ENCODE measurements at places on chromosomes 2 and 18.
A peak's percentile ranks its signal among the peaks of the same experiment; 100 is the strongest.

DNA sequence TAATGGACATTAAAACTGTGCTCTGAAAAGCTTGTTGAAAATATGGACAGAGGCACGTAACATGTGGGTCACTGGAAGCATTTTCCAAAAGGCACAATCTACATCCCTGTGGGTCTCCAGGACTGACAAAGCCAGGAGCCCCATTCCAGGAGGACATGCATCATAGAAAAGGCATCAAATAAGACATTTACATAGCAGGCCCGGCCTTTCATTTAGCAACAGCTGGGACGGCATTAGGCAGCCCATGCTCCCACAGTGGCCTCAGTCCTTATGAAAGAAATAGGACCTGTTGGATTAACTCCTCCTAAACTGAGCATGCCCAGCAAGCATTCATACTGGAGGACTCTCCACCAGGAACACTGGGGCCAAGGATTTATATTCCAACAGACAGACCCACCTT lies 72.2 kb downstream of the TWIST2 start:
- no peak for DNase-seq

GRCh38 chr2:8685697-8686358 lies 4.0 kb downstream of the ID2 start:
- DNase-seq, result peak; percentile 77

DNA sequence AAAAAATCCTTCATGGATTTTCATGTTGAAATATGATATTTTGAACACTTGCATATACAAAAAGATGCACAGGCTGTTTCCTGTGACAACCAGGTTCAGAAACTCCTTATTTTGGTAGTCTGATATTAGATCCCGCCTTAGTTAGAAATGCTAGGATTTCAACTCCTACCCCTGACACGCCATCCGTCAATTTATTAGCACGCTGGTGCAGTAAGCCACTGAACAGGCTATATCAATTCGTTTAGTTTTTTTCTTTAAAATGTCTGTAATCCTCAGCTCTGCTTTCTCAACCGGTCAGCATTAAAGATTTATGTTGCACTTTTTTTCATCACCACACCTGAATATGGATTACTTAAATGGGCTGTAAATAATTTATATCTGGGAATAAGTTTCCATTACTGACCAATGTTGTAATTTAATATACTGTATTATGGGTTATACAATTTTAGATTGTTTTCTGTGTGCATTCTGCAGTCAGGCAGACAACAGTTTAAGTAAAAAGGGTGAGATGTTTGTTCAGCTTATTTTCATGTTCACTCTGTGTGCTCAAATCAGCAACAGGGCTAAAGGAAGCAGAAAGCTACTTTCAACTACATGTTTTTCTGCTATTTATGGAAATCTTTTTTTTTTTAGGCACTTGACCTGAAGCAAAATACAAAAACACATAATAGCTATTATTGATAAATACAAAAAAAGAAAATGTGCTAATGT lies 227.7 kb downstream of the ARHGAP15 start:
- DNase-seq, result no peak

- DNase-seq, result peak; percentile 45
Measured at GRCh38 chr2:177551989-177552421, 159.4 kb downstream of the AGPS start.

DNA sequence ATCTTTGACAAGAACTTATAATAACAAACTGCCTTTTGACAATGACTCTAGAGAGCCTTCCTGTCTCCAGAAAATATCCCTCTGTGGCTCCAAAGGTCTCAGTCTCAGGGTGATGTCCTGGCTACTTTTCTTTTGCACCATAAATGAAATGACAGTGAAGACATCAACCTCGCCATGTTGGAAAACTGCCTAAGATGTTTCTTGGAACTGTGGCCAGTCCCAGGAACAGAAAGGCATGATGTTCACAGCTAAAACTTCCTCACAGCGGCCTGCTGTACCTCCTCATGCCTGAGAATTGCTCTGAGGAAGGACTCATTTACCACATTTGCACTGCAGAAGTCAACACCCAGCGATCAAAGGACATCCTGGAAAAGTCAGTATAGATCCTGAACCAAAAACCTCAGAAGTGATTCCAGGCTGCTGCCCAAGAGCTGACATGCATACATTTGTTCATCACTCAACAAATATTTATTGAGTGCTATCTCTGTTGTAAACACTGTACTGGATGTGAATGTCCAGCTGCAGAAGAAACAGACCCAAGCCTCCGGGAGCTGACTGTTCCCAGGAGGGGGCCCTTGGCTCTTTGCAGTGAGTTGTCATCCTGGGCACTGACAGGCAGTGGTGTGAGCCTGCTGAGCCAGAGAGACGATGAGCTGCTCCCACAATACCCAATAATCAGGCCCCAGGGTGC lies 64.3 kb upstream of the ACSL3 start:
- no peak for DNase-seq

DNA sequence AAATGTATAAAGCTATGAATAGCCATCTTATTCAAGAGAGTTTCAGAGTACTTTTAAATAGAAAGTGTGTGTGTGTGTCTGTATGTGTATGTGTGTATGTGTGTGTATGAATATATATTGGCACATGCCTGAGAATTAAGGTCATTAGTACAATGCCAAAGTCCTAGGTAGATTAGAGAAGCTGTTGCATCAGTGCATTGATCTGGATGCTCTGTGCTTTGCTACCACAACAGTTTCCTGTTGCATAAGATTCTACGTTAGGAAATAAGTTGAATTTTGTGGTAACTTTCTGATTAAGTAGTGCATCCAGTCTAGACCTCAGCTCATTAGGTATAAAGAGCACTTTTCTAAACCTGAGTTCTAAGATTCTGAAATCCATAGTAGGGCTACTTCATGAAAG lies 1102.8 kb upstream of the KLHL29 start:
- peak; percentile 11 for DNase-seq

DNA sequence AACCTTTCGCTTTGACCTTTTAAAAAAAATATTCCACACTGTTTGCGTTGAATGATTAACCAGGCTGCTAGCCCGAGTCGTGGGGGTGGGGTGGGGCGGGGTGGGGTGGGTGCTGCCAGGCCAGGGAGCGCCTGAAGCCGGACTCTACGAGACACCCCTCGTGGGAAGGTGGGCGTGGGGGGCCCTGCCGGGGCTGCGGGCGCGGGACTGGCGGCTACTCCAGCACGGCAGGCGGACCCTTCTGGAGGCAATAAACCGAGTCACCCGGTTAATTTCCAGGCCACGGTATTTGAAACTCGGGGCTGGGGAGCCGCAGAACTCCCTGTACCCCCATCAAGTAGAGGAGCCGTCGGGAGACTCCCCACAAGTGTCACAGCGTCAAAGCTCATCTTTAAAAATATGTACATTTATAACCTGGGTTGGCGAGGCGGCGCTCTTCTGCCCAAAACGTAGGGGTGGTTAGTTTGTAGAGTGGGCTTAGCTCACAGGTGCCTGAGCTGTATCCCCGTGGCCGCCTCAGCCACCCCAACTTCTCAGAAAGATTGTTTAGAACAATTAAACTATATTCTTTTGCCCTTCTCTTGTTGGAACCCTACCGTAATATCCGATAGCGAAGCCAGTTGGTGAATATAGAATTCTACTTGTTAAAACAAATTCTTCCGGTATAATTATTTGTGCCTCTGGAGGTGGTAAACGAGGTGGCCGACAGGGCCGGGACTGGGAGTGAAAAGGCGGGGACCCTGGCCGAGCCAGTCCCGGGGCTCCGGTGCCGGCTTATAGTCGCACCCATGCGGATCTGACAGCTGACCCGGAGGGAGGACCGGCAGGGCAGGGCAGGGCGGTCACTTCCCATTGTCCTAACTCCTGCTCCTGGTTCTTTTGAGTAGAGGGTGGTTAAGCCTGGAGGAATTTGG lies 1.4 kb downstream of the B3GNT2 start:
- DNase-seq, result peak; percentile 20

GRCh38 chr18:58177004-58177717 lies 133.1 kb downstream of the NEDD4L start:
- DNase-seq, result no peak
